Fibroblast of villous mesenchyme (primary cell): ENCODE measurements at places on chromosomes 1 and 21. TPM values are rescaled to one million over a fixed set of nuclear protein-coding genes. Genes with fewer than 3 reads are reported as not detected.

GRCh38 chr21:34857122-34857713, 188.4 kb downstream of the CLIC6 start:
- no peak for DNase-seq

DNA sequence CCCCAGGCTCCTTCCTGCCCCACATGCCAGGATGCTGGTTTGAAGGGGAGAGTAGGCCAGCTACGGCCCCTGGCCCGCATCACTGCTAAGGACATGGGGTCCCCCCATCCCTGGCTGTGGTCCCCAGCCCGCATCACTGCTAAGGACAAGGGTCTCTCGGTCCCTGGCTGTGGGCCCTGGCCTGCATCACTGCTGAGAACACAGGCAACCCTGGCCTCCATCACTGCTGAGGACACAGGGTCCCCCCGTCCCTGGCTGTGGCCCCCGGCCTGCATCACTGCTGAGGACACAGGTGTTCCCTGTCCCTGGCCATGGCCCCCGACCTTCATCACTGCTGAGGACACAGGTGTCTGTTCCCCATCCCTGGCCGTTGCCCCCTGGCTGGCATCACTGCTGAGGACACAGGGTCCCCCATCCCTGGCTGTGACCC, 448 bp upstream of the OBSCN start:
- no peak for DNase-seq

GRCh38 chr21:34865400-34866241, 183.5 kb downstream of the RUNX1 start:
- DNase-seq, result peak; percentile 74

DNA sequence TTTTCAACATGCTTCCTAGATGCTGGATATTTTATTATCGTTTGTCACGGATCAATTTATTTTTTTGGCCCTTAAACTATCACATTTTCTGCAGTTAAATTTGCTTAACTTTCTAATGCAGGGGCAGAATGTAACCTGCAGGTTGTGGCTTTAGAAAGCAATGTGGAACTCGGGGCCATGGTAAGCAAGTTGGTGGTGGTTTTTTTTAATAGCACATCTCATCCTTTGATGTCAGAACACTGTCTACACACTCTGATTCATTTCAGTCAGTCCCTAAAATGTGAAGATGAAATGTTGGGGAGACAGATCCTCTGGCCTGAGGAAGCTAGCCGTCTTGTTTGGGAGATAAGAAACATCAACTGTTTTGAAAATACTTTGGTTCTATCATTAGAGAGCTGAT, 89.5 kb downstream of the GALNT2 start:
- DNase-seq, result no peak

DNA sequence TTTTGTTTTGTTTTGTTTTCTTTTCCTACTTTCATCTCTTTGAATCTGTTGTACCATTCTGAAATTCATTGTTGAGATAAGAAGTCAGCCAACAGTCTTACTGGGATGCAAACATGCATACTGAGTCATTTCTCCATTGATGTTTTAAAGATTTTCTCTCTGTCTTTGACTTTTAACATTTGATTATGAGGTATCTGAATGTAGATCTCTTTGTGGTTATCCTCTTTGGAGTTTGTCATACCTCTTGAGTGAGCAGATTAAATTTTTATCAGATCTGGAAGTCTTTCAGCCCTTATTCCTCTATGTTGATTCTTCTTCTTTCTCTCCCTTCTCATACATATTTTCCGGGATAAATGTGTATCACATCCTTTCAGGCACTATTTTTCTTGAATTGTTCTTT, 406.9 kb upstream of the NCAM2 start:
- DNase-seq, result no peak

DNA sequence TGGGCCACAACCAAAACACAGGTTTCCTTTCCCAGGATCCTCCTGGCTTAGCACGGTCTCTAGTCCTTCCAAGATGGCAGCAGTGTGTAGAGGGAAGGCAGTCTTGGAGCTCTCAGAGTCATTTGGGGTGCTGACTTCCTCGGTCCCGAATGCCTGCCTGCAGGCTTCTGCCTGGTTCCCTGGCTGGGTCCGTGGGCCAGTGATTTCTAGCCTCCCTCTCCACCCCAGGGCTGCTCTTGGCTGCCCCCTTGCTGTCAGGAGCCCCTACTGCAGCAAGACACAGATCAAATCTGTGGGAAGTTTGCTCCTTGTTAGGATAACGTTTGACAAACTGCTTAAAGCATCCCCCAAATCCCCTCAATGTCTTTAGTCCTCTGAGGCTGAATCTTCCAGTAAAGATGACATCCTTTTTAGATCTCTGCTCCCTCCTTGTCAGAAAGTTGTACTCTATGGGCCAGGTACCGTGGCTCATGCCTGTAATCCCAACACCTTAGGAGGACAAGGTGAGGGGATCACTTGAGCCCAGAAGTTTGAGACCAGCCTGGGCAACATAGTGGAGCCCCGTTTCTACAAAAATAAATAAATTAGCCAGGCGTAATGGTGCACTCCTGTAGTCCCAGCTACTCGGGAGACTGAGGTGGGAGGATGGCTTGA, 272.5 kb downstream of the RRAGC start:
- DNase-seq, result peak; percentile 14

The TRABD2B gene
- not detected in 2 replicates for total RNA-seq
